Neural progenitor cell (in vitro differentiated cells): ENCODE measurements at places on chromosomes 3 and 15.

- no peak for DNase-seq
Observed at GRCh38 chr15:25246641-25247406, 192.0 kb downstream of the UBE3A start.

DNA sequence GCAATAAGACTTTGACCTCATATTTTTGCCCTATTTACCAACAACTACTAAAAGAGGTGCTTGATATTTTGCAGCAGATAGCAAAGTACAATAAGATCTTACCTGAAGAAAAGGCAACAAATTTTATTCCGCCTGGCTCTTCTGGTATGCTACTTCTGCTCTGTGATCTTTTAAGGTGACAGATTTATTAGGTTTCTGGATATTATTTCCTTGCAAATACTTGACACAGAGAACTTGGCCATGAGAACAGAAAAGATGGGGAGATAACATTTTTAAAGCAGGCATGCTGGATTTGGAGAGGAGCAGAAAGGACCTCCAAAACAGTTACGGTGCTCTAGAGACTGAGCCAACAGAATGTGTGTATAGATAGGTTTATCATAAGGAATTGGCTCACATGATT, 86.7 kb upstream of the RNF7 start:
- DNase-seq = no peak

DNA sequence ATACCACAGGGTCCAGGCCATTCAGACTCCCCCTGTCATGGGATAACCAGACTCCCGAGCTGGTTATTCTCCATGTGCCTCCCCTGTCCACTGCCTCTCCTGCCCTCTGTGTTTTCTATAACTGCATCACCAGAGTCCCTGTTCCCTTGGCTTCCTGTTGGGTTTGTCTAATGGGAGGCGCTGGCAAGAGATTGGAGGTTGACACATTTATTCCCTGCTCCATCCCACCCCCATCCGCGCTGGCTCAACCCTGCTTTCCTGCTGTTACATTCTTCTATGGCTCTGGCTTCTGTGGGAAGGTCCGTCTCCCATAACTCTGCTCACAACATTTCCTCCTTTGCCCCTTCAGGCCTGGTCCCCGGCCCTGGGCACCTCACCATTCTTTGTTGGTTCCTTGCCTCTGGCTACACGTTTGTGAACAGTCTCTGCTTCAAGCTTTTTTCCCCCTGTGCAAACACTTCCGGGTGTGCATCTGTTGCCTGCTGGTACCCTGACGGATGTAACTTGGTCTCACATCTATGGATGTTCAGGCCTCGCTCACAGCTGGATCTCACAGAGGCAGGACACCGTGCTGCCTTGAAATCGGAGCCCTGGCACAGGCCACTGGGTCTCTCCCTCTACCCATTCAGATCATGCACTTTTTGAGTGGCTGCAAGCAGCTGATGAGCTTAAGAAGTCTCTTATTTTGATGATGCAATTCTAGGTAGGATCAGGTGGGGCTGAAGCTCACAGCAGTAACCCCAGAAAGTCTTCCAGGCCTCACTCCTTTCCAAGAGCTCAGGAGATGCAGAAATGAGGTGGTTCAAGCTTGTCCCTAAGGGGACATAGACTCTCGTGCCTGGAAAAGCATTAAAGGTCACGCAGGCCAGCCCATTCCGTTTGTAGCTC, 68.6 kb upstream of the ATP13A3 start:
- DNase-seq = no peak

GRCh38 chr15:28936081-28936480, 50.3 kb downstream of the APBA2 start:
- no peak for DNase-seq

GRCh38 chr3:167166594-167167253, 213.4 kb downstream of the ZBBX start:
- peak; percentile 76 for DNase-seq

- peak; percentile 73 for DNase-seq
Observed at GRCh38 chr15:73677146-73677607, 7.0 kb upstream of the CD276 start.

DNA sequence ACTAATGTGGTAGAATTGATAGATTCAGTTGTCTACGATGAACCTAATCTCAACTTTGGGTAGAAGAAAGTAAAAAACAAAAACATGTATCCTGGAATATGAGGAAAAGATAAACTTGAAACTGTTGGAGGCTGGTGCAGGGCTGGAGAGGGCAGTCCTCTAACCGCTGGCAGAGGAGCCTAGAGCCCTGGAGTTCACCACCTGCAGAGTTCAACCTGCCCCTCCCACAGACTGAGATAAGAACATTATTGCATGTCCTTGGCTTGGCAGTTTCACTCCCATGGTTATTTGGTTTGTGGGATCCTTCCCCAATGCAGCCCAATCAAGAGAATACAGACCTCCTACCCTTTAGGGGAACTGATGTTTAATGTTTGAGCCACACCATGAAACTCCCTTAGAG, 53.2 kb upstream of the GATM start:
- no peak for DNase-seq

DNA sequence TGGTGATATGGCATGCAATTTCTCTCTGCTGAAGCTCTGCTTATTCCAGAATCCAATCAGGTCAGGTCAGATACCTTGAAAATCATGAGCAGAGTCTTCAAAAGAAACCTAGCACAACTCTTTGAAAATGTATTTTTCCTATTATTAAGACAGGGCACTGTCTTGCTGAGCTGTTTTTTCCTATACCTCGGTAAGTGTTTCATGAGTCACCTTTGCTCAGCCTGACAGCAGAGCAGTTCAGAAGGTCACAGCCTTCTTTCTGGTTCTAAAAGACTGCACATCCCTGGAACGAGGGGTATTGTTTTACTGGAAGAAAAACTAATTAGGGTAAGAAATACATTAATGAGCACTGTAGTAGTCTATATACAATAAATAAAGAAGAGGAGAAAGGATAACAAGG, 422.0 kb downstream of the SOX2 start:
- DNase-seq = no peak

- DNase-seq = no peak
Observed at GRCh38 chr15:100762913-100763834, 116.5 kb upstream of the ALDH1A3 start.

GRCh38 chr3:71101626-71102025, 481.9 kb downstream of the FOXP1 start:
- no peak for DNase-seq

DNA sequence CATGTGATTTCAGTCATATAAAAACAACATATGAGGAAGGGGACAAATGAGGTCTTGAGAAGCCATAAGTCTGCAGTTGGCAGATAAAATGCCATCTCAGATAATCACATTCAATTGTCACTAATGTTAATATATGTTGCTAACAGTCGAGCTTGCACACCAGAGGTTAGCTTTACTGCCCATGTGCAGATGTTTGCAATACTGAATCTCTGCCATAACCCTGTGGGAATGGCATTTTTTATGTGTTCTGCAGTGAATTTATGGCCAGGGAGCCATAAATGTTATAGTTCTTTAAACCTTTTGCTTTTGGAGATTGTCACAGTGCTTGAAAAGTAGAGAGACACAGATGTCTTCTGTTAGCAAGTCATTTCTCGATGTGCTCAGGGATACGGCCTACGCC, 141.5 kb downstream of the RORA start:
- no peak for DNase-seq

DNA sequence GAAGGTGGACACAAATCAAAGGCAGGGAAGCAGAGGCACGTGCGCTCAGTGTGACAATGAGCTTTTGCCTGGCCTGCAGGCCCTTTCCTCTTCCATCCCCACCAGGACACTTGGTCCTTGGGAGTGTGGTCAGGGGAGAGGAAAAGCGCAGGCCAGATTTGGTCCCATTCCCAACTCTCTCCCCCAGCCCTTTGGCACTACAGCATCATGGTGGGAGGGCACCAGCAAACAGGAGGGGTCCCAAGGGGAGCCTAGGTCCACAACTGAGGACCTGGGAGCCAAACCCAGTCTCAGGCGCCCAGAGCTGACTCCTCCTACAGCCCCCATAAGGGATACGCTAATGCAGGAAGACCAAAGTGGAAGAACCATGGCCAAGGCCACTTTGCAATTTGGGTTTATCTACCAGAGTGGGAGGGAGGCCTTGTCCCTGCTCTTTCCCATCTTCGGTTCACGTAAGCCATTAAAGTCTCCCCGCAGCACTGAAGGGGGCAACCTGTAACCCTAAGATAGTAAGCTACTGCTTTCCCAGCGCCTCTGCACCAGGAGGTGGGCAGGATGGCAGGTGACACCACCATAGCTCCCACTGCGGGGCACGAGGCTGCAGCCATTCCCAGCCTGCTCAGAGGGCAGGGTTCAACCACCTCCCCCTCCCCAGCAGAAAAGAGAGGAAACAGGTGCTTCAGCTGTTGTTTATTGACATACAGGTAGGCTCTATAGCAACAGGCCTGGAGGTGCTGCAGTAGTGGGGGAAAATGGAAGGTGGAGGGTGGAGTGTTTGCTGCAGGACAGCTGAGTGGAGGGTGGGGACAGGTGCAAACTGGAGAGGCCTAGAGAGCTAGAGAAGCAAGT, 993 bp upstream of the GRAMD2A start:
- no peak for DNase-seq

- no peak for DNase-seq
Observed at GRCh38 chr3:183378951-183379350, 49.5 kb downstream of the MCF2L2 start.

GRCh38 chr3:143924522-143925285, 46.9 kb upstream of the DIPK2A start:
- DNase-seq = no peak

- DNase-seq = no peak
Observed at GRCh38 chr3:106765342-106765741, 611.9 kb upstream of the CCDC54 start.

- DNase-seq = no peak
Observed at GRCh38 chr3:50639055-50639494, 22.1 kb downstream of the MAPKAPK3 start.

DNA sequence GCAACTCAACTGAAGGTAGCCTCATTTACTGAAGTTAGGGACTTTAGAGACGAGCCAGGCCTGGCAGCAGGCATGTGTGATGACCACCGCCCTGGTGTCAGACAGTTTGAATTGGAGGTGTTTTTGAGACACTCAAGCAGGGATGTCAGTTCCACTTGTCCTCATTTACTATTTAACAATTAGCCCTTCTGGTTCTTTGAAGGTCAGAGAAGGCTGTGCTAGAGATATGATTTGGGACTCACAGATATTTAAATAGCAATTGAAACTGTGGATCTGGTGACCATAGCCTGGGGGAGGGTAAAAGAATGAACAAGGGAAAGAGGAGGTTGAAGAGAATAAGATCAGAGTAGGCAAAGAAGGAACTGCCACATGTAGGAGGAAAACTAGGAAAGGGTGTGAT, 74.6 kb downstream of the REC114 start:
- no peak for DNase-seq

- DNase-seq = no peak
Observed at GRCh38 chr3:58384381-58385090, 49.1 kb downstream of the PDHB start.

DNA sequence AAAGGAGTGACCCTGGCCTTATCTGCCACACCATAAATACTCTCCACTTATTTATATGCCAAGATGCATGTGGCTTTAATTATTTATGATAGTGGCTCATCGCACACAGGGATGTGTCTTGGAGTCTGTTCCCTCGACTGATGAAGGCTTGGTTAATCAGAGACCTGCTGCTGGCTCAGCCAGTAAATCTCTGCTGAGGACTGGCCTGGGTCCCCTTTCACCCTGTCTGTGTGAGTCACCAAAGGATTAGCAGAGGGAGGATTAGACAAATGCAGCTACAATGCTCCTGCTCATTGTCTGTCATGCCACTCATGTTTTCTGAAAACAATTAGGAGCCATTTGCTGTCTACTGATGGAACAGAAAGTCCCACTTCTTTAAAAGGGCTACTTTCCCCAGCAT, 226.8 kb downstream of the NTRK3 start:
- peak; percentile 67 for DNase-seq
